Effector CD4-positive, alpha-beta T cell (primary cell): ENCODE measurements at places on chromosomes 5 and 9.

DNA sequence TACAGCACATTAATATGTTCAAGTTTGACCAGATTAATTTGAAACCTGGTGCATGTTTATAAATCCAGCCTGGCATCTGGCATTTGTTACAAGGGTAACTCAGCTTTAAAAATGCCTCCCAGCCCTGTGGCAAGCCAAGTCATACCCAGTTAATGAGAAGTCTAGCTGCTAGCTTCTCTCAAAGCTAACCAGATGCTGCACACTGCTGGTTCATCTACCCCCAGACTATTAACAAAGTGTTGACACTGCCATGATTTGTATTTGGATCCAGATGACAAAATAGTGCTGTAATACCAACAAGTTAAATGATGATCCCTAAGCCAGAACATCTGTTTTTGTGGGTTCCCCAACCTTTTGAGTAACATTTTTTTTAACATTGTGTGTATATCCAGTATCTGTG, 573.7 kb upstream of the DAB2 start:
- no peak for DNase-seq

- DNase-seq: no peak
These were observed 167.9 kb upstream of the BRINP1 start for GRCh38 chr9:119537138-119537537.

DNA sequence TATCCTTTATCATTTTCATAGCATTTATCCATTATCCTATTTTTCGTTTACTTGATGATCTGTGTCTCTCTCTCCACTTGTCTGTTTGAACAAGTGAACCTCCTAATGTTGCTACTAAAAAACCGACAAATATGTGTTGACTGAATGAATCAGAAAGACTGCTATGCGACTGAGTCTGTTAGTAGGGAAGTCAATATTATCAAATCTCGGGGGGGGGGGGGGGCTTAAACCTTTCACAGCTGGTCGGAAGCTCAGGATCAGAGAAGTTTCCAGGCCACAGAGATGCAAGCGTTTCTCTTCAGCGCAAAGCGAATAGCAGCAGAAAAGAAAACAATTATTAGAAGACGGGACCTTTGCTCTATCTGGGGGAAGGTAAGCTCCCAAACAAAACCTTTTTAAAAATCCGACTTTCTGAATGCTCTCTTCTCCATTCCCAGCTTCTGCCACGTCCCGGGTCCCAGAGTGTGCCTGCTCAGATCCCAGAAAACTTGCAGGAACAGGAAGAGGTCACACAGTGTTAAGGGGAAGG, 412 bp downstream of the RIOK2 start:
- no peak for DNase-seq

GRCh38 chr9:27427272-27427643, 96.8 kb upstream of the IFNK start:
- no peak for DNase-seq

GRCh38 chr9:113558632-113559502, 95.3 kb downstream of the RGS3 start:
- no peak for DNase-seq
